Right ventricle myocardium superior (tissue), 1 donor: ENCODE measurements at places on chromosomes 7 and 10. TPM values are rescaled to one million over a fixed set of nuclear protein-coding genes. Genes with fewer than 3 reads are reported as not detected.

DNAJC1 gene
- 10.9 TPM for total RNA-seq

TWIST1 gene
- 1.4 TPM for total RNA-seq

CREB3L2 gene
- 18.1 TPM for total RNA-seq

PKD1L1 gene
- 1.9 TPM for total RNA-seq

SLC39A12 gene
- not detected for total RNA-seq

FAM24A gene
- not detected for total RNA-seq

HOXA3 gene
- total RNA-seq: 0.35 TPM

MARVELD1 gene
- 6.4 TPM for total RNA-seq

STEAP2 gene
- total RNA-seq: 10.5 TPM

EPHA1 gene
- 0.08 TPM for total RNA-seq

PIK3CG gene
- 1.6 TPM for total RNA-seq

LIPJ gene
- total RNA-seq: not detected

TAS2R3 gene
- total RNA-seq: 0.32 TPM

FAM20C gene
- total RNA-seq: 23.4 TPM

MARCHF5 gene
- total RNA-seq: 38.2 TPM

WDFY4 gene
- total RNA-seq: 1.1 TPM

FOXI2 gene
- not detected for total RNA-seq

ZNF425 gene
- 0.38 TPM for total RNA-seq

LIPM gene
- total RNA-seq: not detected

UNC5B gene
- total RNA-seq: 12.2 TPM

FXYD4 gene
- not detected for total RNA-seq

TLX1 gene
- not detected for total RNA-seq

AZGP1 gene
- 113 TPM for total RNA-seq

CALCR gene
- total RNA-seq: 0.05 TPM

PPP1R17 gene
- total RNA-seq: not detected

TACR2 gene
- total RNA-seq: 0.24 TPM

ATG9B gene
- total RNA-seq: not detected

RSU1 gene
- total RNA-seq: 49.4 TPM

ZNF117 gene
- 2.3 TPM for total RNA-seq

EVX1 gene
- not detected for total RNA-seq

FAM25A gene
- not detected for total RNA-seq

BEND7 gene
- total RNA-seq: 18.5 TPM

RBM20 gene
- 103 TPM for total RNA-seq

DLD gene
- 318 TPM for total RNA-seq

SPDYE8 gene
- not detected for total RNA-seq

CTAGE4 gene
- total RNA-seq: 0.32 TPM

DNAJC9 gene
- 7.8 TPM for total RNA-seq

GDF10 gene
- 0.11 TPM for total RNA-seq

ELOVL3 gene
- total RNA-seq: 0.22 TPM

PLAC9 gene
- total RNA-seq: 29.1 TPM

SAMD9L gene
- 3.7 TPM for total RNA-seq

URGCP gene
- 43.4 TPM for total RNA-seq

NUTM2E gene
- total RNA-seq: not detected

TAS2R5 gene
- total RNA-seq: 0.27 TPM

NEURL1 gene
- total RNA-seq: 0.05 TPM

OPALIN gene
- total RNA-seq: not detected

CCDC3 gene
- 3.7 TPM for total RNA-seq

KCNH2 gene
- 88.9 TPM for total RNA-seq

MRLN gene
- total RNA-seq: not detected

CDK6 gene
- total RNA-seq: 22.3 TPM

FAM25C gene
- not detected for total RNA-seq

TRPV5 gene
- not detected for total RNA-seq
